ENCODE measurements at places on chromosomes 5 and 9.

DNA sequence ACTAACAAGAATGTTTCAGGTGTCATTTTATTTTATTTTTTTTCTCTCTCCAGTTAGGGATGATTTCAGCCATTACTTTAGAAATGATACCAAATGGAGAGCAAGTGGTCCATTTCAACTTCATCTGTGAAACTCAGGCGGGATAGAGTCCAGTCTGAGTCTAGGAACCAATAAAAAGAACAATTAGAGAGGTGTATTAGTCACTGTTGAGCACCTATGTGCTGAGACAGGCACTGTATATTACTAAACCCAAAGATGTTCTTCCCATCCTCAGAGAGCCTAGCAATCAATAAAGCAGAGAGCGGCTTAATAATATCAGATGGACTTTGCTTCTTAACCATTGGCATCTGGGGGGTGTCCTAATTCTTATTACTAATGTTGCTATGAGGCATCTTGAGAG lies 410.3 kb upstream of the SLC24A2 start:
- DNase-seq = no peak

DNA sequence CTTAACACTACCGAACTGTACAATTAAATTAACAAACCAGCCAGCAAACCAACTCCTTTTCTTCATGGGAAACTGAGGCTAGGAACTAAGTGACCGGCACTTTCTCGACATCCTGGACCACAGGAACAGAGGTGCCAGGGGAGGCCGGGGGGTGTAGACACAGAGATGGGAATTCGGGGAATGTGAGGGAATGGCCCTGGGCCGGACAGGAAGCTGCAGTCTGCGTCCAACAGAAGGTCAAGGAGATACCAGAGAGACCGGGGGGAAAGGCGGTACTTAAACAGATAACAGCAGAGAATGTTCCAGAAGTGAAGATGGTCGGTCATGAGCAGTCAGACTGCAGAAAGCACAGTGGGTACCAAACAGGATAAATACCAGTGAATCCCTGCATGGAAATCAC lies 40.3 kb downstream of the DBH start:
- DNase-seq = peak; percentile 50

GRCh38 chr5:135446615-135447014 lies 533 bp downstream of the DCANP1 start:
- no peak for DNase-seq

GRCh38 chr5:160439205-160439600 lies 17.5 kb downstream of the PTTG1 start:
- DNase-seq = peak; percentile 86

DNA sequence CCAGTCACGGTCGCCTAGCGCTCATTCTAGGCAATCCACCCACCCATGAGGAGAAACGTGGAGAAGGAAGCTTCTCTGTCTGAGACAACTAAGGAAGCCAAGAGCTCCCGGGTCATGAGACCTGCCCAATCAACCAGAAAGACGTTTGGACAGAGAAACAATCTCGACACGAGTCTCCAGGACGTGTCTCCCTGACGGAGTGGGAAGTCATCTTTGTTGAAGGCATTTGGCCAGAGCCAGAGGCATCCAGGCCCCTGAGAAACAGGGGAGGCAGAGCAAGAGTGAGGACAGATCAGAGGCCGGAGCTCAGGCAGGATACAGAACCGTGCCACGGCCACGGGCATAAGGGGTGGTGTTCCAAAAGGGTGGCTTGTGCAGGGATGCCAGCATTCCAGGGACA lies 479.0 kb downstream of the SPATA31A7 start:
- no peak for DNase-seq

- no peak for DNase-seq
Observed at GRCh38 chr5:103117471-103117991, 2.4 kb downstream of the GIN1 start.

GRCh38 chr9:37512437-37512836 lies 26.7 kb downstream of the POLR1E start:
- no peak for DNase-seq

GRCh38 chr5:63085561-63085960 lies 506.9 kb downstream of the LRRC70 start:
- no peak for DNase-seq

GRCh38 chr9:68708513-68708912 lies 3.5 kb downstream of the PIP5K1B start:
- DNase-seq = no peak

- no peak for DNase-seq
Observed at GRCh38 chr9:122468735-122469134, 9.0 kb downstream of the OR1J1 start.

GRCh38 chr9:131812116-131812790 lies 72.4 kb upstream of the RAPGEF1 start:
- DNase-seq = no peak

DNA sequence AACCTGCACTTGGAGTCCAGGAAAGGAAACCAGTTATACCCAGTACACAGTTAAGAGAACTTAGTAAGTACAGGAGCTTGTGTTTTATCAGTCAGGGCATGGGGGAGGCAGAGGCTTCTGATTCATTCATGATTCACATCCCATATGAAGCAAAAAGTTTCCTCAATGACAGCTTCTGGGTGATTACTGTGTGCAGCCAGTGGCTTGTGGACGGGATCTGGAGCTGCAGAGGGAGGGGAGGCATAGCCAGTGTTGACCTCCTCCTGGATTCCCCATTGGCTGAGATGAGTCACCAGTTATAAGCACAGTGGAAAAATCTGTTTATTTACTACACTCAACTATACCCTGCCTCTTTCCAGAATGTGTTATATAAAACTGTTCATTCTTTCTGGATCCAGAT lies 17.7 kb downstream of the IL31RA start:
- DNase-seq = peak; percentile 58

- DNase-seq = no peak
Observed at GRCh38 chr9:19660019-19660418, 128.8 kb downstream of the SLC24A2 start.

GRCh38 chr5:35919191-35919590 lies 19.2 kb downstream of the CAPSL start:
- no peak for DNase-seq

- DNase-seq = no peak
Observed at GRCh38 chr9:74589576-74589975, 92.4 kb downstream of the RORB start.

GRCh38 chr5:92713335-92713743 lies 867.7 kb downstream of the NR2F1-AS1 start:
- no peak for DNase-seq

- peak; percentile 15 for DNase-seq
Observed at GRCh38 chr5:94240993-94241651, 377.3 kb downstream of the KIAA0825 start.

DNA sequence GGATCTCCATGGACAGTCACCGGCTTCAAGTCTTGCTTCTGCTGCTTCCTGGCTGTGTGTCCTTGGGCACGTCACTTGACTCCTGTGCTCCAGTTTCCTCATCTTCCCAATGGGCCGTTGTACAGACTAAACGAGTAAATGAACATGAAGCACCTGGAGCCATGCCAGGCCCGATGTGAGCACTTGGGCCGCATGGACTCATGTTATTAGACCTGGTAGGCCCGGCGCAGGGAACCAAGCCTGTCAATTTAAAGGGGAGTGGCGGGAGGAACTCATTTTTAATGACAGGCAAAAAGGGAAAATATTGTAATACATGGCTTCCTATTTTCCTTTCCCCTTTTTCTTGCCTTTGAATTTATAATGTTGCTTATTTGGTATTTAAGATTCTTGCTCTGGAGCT lies 47.5 kb downstream of the TENT4A start:
- no peak for DNase-seq

DNA sequence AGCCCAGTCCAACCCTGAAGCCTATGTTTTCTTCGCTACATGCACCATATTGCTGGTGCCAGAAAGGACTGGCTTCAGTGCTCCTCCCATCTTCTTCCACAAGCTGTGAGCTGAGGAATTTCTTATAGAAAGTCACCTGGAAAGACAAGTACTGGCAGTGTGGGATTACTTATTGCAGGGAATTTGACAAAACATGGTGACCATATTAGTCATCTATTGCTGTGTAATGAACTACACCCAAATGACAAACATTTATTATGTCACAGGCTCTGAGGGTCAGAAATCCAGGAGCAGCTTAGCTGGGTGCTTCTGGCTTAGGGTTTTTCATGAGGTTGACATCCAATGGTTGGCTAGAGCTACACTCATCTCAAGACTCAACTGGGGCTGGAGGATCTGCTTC lies 75.5 kb downstream of the ENTREP1 start:
- DNase-seq = no peak

DNA sequence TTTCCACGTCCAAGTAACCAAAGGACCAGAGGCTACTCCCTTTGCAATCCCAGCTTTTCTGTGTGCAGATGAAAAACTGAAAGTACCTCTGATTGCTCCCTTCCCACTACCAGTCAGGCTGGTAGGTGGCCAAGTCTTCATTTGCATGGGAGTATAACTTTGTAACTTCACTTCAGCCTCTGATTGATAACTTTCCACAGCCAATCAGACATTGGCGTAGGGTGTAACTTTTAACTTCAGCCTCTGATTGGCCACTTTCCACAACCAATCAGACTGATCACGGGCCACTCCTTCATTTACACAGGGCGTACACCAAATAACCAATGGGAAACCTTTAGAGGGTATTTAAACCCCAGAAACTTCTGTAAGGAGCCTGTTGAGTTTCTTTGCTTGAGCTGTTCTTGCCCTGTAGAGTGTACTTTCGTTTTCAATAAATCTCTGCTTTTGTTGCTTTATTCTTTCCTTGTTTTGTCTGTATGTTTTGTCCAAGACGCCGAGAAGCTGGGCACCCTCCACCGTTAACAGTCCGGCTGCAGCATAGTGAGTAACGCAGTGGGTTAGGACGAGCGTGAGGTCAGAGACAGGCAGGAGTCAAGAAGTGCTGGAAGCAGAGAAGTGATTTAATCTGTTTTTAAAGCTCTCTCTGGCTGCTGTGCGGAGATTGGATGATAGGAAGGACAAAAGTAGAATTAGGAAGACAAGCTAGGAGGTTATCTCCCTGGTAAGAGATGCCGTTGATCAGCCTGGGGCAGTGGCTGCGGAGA lies 3.5 kb upstream of the EXOSC2 start:
- peak; percentile 91 for DNase-seq

DNA sequence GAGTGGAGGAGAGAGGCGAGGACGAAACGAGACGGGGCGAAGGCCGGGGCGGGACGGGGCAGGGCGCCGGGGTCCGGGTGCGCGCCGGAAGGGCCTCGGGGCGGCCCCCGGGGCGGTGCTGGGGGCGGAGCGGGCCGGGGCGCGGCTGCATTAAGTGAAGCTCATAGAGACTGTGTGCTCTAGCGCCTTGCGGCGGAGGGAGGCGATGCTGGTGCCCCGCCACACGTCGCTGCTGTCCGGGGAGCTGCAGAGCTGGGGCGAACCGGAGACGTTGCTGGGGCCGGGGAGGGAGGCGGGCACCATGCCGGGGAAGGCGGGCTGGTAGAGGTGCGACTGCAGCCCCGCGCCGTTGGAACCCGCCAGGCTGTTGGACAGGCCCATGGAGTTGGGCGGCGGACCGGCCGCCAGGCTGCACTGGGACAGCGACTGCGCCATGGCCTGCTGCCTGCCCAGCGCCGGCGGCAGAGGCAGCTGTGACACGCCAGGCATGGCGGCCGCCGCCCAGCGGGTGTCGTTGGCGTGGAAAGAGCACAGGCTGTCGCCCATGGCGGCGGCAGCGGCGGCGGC lies 8.3 kb downstream of the OTP start:
- no peak for DNase-seq

- no peak for DNase-seq
Observed at GRCh38 chr9:75487856-75488718, 399.8 kb downstream of the OSTF1 start.

DNA sequence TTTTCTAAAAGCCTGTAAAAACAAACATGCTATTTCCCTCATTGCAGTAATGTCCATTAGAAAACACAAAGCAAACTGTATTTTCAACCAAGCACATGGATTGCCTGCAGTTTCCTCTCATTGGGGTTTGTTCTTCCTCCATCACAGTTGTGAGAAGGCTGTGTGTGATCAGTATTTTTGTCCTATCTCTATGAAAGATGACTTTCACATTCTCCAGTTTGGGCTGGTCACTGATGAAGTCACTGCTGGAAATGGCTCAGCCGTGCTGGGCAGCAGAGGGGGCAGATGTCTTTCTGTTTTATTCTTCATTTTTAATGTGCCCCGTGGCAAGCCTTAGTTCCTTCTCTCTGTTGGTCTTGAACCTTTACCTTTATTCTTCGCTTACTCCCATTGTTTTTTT lies 288.9 kb upstream of the MPDZ start:
- no peak for DNase-seq

GRCh38 chr5:74342948-74343682 lies 297.4 kb downstream of the ENC1 start:
- no peak for DNase-seq

DNA sequence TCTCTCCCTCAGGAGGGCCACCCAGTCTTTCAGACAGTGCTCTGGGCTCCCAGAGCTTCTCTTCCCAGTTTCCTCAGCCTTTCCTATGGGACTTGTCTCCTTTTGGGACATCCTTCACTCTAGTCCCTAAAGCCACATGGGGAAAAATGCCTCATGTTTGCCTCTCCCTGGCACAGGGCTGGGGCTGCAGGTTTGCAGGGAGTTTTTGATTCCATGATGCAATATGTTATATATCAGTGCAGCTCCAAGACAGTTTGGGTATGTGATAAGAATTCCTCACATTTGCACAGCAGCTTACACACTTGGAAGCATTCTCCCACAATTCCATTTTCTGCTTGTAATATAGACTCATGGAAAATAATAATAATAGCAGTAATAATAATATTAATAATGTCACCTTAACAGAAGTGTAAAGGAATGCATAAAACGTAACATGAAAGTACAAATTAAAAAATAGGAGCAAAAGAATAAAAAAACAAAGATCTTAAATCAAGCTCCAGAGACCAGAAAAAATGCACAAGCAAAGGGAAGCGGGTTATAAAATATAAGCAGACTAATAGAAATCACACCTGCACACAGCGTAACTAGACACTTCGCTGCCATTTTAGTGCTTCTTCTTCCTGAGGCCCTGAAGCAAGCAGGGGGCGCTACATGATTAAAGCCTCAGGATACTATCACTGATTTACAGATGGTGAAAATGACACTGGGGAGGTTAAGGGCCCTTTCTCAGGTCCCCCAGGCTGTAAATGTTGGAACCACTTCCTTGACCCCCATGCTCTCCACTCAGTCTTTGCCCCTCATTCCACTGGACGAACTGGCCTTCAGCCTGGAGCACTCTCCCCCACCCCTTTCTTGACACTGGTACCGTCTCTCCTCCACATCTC lies 70.0 kb upstream of the IL17B start:
- peak; percentile 68 for DNase-seq

DNA sequence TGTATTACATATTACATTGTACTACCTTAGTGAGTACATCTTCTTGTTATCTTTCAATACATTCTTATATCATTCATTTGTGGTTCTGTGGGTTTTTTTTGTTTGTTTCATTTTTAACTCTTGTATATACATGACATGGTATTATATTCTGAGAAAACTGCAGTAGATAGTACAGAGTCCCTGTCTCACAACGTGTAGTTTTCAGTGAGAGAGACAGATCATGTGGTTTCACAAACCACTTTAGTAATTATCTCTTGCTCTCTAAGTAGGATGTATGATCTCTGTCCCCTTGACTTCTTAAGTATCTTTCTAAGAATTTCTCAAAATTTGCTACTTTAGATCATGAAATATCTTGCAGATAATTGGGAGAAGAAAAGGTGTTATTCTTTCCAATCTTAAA lies 745.9 kb upstream of the CDH9 start:
- no peak for DNase-seq

GRCh38 chr9:7944572-7944971 lies 145.0 kb upstream of the DMAC1 start:
- no peak for DNase-seq

GRCh38 chr5:53350991-53351770 lies 129.2 kb upstream of the FST start:
- DNase-seq = no peak

- no peak for DNase-seq
Observed at GRCh38 chr9:117763314-117763713, 59.1 kb downstream of the TLR4 start.
